AG04450 (cell line): ENCODE measurements at places on chromosomes 12 and 14. TPM values are rescaled to one million over a fixed set of nuclear protein-coding genes. Genes with fewer than 3 reads are reported as not detected.
A peak's percentile ranks its signal among the peaks of the same experiment; 100 is the strongest.

DNA sequence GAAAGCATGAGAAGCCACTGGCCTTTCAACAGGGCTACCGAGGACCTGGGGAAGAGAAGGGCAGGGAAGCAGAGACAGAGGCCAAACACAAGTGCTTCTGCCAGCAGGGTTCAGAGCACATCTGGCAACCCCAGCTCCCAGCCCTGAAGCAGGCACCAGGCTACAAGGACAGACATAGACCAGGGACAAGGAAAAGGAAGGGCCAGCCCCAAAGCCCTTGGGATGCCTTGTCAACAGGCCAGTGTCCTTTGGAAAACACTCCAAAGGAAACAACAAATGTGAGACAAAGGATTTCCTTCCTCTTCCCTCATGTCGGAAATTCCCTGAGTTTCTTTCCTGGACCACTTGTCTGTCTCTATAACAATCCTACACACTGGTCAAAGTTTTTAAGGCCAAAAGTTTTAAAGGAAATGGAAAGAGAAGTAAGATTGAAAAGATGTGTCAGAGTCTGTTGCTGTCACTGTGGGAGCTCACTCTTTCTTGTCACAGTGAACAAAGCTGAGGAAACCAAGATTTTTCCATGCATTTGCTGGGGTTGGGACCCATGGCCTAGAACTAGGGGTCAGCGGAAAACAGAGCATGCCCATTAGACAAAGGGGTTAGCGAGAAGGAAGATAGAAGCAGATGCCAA, 59.4 kb downstream of the TTC9 start:
- DNase-seq: no peak

- no peak for DNase-seq
These were observed at the start of gene KLRB1 for GRCh38 chr12:9607716-9608115. Gene KLRB1, minus strand, starts transcription at chr12:9607916. Its CDS starts 77 bp downstream, at chr12:9607839.

- DNase-seq: no peak
These were observed 21.7 kb downstream of the PTPN21 start for GRCh38 chr14:88533064-88533602.

- DNase-seq: no peak
These were observed 30.9 kb upstream of the WDR89 start for GRCh38 chr14:63672417-63673180.

DNA sequence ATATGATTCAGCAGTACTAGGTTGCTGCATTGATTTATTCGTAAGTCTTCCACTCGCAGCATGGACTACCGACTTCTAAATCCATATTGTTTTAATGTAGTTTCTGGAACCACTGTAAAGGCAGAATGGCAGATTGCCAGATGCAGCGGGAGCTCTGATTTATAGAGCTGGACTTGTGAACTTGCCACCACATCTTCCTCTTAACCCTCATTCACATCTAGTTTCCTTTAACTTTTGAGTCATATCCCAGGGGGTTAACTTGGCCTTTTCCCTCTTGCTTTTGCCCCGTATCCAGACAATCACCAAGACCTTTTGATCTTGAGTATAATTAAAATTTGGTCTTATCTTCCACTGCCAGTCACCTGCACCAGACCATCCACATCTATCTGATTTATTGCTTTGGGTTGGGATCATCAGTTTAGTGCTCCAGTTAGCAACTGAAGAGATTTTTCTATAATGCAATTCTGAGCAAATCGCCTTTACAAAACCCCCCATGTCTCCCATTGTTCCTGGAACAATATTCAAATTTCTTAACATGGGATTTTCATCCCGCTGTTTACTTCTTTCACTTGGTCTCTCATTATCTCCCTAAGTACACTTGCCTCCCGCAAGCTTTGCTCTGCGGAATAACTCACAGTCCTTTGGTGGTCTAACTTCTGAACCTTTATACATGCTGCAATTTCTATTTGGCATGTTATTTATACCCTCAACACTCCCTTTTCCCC, 130.5 kb downstream of the ACSS3 start:
- no peak for DNase-seq

DNA sequence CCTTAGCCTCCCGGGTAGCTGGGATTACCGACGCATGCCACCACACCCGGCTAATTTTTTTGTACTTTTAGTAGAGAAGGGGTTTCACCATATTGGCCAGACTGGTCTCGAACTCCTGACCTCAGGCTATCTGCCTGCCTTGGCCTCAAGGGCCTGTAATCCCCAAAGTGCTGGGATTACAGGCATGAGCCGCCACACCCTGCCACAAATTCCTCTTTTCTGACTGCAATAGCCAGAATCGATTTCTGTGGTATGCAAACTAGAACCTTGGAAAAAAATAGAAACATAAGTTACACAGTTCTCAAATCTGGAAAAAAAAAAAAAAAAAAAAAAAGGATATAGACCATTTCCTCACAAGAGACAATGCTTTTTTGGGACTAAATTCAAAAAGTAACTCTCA, 184.6 kb upstream of the EGLN3 start:
- DNase-seq: no peak

- DNase-seq: no peak
These were observed 51.6 kb downstream of the DERA start for GRCh38 chr12:15962760-15963159.

DNA sequence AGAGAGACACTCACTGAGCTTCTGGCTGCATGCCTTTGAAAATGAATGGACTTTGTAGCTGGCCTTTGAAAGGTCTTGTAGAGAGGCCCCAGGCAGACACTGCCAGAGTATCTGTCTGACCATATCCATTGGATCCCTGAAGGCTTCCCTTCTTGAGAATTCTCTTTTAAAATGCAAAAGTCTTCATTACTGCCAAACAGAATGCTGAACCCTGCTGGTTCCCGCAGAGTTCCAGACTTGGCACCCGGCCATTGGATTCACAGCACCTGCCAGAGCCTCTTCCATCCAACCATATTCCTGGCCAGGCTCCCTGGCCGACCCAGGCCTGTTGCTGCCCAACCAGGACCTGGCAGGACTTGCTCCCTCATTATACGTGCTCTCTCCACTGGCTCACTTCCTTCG, 182.5 kb downstream of the GXYLT1 start:
- DNase-seq: no peak

GRCh38 chr14:76490735-76491134, 114.8 kb downstream of the ESRRB start:
- no peak for DNase-seq

- no peak for DNase-seq
These were observed 52.7 kb downstream of the WNK1 start for GRCh38 chr12:805022-805632.

DNA sequence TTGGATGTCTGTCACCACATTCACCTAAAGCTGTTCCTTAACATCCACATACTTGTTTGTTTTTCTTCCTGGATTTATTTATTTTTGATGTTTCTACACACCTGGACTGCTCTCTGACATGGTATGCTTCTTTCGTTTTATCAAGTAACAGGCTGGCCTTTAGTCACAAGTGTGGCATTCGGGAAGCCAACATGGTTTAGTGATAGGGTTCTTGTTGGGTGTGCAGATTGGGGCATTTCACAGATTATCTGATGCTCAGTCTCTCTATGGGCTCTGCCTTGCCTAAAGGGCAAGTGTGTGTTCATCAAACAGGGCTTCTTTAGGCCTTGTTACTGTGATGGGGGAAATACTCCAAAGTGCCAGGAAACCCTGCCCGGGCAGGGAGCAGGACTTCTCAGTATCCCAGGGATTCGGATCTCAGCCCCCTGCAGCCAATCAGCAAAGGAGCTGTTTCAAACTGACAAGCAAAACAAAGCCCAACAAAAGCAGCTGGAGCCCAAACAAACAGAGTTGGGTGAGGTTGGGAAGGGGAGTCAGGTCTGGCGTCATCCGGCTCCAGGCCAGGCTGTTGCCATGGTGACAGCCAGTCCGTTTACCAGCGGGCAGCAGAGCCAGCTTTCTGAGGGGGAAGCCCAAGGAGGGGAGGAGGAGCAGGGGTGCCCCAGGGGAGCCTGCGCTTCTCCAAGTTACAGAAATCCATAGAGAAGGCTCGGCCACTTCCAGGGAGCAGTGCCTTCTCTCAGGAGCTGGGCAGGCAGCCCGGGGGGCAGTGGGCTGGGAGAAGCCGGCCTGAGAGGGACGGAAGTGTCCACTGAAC, 31.9 kb downstream of the FOS start:
- peak; percentile 63 for DNase-seq

- no peak for DNase-seq
These were observed 166.6 kb downstream of the KITLG start for GRCh38 chr12:88413646-88414045.

GRCh38 chr12:109963330-109963729, 32.8 kb downstream of the GIT2 start:
- DNase-seq: no peak

DNA sequence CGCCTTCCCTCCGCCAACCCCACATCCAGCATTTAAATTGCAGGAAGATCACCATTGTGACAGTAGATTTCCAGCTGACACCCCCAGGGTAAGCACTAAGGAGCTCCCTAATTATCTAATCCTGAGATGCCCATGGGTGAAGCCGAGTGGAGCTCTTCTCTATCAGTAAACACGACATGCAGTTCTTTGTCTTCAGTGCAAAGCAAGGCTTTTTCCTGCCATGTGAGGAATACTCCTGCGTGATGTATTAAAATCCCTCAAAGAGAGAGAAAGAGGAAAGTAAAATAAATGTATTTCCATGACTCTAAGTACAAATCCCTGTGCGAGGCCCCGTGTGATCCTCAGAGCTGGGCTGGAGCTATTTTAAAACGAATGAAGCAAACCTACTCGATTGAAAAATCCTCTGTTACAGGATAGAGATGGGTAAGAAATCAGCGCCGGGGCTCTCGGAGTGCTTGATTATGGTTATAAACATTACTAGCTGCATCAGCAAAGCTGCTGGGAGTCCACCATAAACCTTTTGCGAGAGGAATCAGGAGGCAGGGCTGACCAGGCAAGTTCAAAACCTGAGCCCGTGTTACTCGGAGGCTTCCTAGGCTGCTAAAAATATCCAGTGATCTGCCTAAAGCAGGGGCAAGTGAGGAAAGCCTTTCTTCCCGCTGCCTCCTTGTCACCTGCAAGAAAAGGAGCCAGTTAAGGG, 61.5 kb downstream of the MAP1LC3B2 start:
- no peak for DNase-seq

- DNase-seq: no peak
These were observed 110.0 kb downstream of the CCDC60 start for GRCh38 chr12:119444462-119445044.

- no peak for DNase-seq
These were observed 1.4 kb downstream of the GPR68 start for GRCh38 chr14:91243074-91243471.

- DNase-seq: no peak
These were observed 19.0 kb upstream of the SERPINA4 start for GRCh38 chr14:94542111-94542810.

GRCh38 chr12:13799574-13799973, 181.8 kb downstream of the GRIN2B start:
- no peak for DNase-seq

GRCh38 chr12:51874000-51874399, 13.9 kb upstream of the ANKRD33 start:
- no peak for DNase-seq

- DNase-seq: no peak
These were observed 1304.7 kb upstream of the FLRT2 start for GRCh38 chr14:84225268-84225667.

DNA sequence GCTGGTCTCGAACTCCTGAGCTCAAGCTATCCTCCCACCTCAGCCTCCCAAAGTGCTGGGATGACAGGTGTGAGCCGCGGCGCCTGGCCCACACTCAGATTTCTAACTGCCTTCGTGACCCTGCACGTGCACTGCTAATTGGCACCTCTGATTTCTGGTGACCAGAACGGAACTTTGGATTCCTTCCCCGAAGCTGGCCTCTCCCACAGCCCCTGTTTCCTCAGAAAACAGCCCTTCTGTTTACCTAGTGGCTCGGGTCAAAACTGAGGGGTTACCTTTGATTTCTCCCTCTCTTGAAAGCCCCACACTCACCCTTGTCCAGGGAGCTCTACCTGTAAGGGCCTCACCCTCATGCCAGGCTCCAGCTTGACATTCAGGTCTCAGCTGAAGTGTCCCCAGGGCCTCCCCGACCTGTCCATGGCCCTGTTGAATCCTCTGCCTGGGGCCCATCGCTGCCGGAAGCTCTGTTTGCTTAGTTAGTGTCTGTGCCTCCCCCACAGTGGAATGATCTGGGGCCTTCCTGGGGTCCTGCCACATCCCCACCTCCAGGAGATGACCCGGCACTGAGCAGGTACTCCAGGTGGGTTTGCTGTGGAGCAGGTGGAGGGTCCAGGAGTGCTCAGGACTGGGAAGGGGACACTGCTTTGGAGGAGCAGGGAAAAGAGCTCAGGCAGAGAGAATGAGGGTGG, 24.4 kb upstream of the FAM181A start:
- DNase-seq: no peak

DNA sequence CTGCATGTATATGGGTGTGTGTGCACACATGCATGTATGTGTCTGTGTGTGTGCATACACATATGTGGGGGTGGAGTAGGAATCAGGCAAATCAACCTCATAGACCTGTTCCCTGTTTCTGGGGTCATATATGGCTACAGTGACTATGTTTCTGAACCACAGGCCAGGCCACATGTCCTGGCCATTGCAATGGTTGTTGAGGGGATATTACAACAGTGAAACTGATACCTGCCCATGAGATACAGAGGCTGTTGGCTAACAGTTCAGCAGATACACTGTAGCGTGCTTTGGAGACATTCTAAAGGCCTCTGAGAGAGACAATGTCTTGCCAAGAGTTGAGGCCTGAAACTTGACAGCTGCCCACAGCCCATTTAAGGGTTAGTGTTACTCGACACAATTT, 47.3 kb upstream of the FOS start:
- DNase-seq: no peak

DNA sequence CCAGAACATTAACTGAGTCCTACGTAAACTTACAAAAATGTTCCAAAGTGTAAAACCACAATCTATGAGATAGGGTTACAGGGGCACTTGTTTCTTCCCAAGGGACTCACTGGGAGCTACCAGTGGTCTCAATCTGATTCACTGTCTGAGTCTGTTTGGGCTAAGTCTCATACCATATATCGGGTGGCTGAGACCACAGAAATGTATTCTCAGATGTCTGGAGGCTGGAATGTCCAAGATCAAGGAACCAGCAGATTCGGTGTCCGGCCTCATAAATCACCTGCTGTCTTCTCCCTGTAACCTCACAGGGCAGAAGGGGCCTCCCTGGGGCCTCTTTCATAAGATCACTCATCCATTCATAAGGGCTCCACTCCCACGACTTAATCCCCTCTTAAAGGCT, 616.3 kb upstream of the TMEM132C start:
- no peak for DNase-seq

Gene IGFBP6
- polyA plus RNA-seq: 182 and 274 TPM in 2 replicates

Gene INHBE
- 10.8 TPM in 2 replicates for polyA plus RNA-seq

Gene FGF23
- polyA plus RNA-seq: not detected in 2 replicates

Gene ENO2
- 25.4 and 27.5 TPM in 2 replicates for polyA plus RNA-seq

Gene PRICKLE1
- 36.0 and 50.0 TPM in 2 replicates for polyA plus RNA-seq

Gene NAP1L1
- polyA plus RNA-seq: 421 and 593 TPM in 2 replicates

Gene LUM
- 236 and 307 TPM in 2 replicates for polyA plus RNA-seq

Gene CDC42BPB
- polyA plus RNA-seq: 57.0 and 66.8 TPM in 2 replicates

Gene ST8SIA1
- 0.04 and 0.26 TPM in 2 replicates for polyA plus RNA-seq
